HCT116 (cell line): ENCODE measurements at places on chromosomes 2 and 18. TPM values are rescaled to one million over a fixed set of nuclear protein-coding genes. Genes with fewer than 3 reads are reported as not detected.

DNA sequence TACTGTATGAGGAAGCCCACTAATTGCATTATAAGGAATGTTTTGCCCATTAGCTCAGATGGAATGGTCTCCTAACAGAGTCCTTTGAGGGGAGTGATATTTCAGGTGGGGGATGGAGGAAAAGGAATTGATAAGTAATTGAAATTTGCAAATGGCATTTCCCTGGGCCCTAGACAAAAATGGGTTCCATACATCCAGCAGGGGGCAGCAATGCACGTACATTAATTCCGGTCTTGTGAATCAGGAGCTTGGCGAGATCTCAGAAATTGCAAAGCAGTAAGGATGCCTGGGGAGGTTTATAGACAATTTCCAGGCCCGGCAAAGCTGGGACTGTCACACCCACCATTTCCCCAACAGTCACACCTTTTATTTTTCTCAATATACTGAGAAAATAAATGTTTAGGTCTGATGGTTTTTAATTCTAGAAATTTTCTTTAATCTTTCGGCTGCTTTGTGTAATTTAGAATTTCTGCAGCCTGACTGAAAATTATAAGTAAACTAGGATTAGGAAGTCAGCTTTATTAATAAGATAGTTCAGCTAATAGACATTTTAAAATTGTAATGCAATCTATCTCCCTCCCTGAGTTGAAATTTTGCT is 122.8 kb downstream of the LYPD1 start:
- no peaks in the 10 kb centered on the region for H3K27me3 ChIP-seq
- DNase-seq: peak; percentile 36
- no peaks in the 10 kb centered on the region for H3K4me1 ChIP-seq
- no peak overlapping the region for H3K27ac ChIP-seq

- H3K4me3 ChIP-seq: no peak overlapping the region
- no peaks in the 10 kb centered on the region for H3K36me3 ChIP-seq
- no peak overlapping the region for H3K27ac ChIP-seq
- no peak for DNase-seq
- H3K4me1 ChIP-seq: peaks cover 11% of the 10 kb centered on the region
Observed at GRCh38 chr18:23857756-23858155, 156.8 kb upstream of the TTC39C start.

- no peak overlapping the region for H3K4me3 ChIP-seq
- no peaks in the 10 kb centered on the region for H3K4me1 ChIP-seq
- no peak overlapping the region for H3K27ac ChIP-seq
- H3K27me3 ChIP-seq: no peaks in the 10 kb centered on the region
- no peak for DNase-seq
Observed at GRCh38 chr2:188416367-188416766, 124.7 kb downstream of the GULP1 start.

DNA sequence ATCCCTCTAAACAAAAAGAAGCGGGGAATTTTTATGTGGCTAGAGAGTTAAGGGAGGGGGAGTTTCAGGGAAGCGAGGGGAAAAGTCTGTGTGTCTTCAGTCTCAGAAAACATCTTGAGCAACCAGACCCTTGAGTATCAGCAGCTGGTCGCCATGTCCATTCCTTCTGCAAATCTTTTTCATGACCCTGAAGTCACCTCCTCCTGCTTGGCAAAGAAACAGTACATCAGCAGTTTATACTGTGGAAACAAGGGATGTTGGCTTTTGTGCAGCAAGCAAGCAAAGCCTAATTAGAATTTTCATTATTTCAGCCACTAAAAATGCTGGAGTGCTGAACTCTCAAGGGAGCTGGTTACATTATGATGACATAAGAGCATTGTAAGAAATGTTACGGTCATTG is 187.4 kb upstream of the SLC8A1 start:
- H3K27ac ChIP-seq: no peak overlapping the region
- no peaks in the 10 kb centered on the region for H3K36me3 ChIP-seq
- H3K27me3 ChIP-seq: peaks cover 6% of the 10 kb centered on the region; the same call in 1 of the 2 replicates
- no peak for DNase-seq

DNA sequence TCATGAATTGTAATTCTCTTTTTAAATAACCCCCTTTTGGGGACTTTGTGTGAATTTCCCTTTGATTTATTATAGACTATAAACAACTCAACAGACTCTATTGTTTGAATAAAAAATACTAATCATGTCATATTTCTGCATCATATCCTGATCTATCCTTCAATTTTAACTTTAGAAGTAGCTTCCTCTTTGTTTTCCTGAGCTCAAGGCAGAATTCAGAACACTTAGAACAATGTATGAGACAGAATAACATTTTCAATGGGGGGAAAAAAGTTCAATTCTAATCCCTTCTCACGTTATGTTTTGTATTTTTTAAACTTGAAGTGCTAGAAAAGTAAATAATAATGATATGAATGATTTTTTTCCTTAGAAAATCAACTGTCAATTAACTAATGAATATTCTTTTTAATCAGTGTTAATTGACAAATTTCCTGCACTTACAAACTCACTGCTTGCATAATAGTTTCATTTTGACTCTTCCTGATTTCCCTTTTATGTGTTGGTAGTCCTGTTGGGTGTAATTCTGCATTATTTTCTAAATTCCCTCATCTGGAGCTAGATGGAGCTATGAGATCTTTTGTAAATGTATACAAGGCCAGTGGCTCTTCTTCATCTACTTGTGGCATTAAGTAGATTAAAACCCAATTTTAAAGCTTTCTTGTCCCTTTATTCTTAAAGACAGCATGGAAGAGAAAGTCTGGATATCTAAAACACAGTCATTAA is 326.1 kb downstream of the PARD3B start:
- H3K4me1 ChIP-seq: no peaks in the 10 kb centered on the region
- no peaks in the 10 kb centered on the region for H3K36me3 ChIP-seq
- H3K4me3 ChIP-seq: no peak overlapping the region
- DNase-seq: no peak
- H3K27me3 ChIP-seq: no peaks in the 10 kb centered on the region

DNA sequence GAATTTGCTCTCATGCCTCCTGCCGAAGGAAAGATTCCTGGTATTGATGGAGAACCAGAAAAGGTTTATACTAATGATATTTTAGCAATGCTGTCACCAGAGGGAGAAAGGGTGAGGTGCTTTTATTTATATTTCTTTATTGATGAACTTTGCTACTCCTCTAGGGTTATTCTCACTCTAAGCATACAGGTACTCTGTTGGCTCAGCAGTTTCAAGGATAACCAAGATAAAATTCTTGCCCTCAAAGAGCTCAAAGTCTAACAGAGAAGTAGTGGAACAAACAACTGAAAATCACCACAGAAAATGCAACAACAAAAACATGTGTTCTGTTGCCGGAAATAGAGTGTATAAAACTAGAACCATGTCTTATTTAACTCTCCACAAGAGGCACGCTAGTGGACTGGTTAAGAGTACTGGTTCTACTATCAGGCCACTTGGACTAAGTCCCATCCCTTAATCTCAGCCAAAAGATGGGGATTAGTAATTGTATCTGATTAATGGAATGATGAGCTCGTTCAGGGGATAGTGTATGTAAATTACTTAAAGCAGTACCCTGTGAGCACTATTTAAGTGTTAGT is 103.6 kb downstream of the DNAH6 start:
- no peak overlapping the region for H3K4me3 ChIP-seq
- H3K27ac ChIP-seq: no peak overlapping the region
- DNase-seq: no peak

DNA sequence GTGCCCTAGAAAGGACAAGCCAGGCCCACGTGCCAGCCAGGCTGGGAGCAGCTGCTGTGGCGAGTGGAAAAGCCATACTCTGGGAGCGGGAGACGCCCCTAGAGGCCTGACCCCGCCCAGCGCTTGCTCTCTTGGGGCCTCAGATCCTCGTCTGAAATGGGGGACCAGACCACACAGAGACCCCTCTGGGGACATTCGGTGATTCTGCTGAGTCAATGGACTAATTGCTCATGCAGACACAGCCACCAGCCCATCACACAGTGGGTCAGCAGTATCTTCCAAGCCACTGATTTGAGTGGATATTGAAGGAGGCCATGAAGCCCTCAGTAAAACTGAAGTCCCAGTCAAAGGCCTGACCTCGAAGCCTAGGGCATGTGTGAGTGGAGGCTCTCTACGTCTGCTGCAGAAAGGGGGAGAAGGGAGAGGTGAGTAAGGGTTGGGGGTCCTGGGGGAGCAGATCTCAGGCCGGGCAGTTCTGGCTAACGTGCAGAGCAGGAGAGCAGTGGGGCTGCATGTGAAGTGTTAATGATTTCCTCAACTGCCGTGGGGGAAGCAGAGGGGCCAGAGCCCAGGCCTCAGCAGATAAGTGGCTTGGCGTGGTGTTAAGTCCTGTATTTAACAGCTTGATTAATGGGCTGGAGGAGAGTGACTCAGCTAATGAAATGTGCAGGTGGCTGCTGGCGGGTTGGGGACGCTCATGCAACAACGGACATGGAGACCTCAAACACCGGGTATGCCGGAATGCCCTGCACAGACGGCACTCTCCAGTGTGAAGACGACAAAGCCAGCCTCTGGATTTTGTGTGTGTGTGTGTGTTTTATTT is 104.4 kb upstream of the TWIST2 start:
- DNase-seq: no peak
- H3K36me3 ChIP-seq: no peaks in the 10 kb centered on the region
- H3K4me3 ChIP-seq: no peak overlapping the region
- no peak overlapping the region for H3K27ac ChIP-seq

GRCh38 chr2:96839293-96839874 is 4.4 kb downstream of the ANKRD23 start:
- no peaks in the 10 kb centered on the region for H3K27me3 ChIP-seq
- no peak overlapping the region for H3K4me3 ChIP-seq
- H3K4me1 ChIP-seq: no peaks in the 10 kb centered on the region

DNA sequence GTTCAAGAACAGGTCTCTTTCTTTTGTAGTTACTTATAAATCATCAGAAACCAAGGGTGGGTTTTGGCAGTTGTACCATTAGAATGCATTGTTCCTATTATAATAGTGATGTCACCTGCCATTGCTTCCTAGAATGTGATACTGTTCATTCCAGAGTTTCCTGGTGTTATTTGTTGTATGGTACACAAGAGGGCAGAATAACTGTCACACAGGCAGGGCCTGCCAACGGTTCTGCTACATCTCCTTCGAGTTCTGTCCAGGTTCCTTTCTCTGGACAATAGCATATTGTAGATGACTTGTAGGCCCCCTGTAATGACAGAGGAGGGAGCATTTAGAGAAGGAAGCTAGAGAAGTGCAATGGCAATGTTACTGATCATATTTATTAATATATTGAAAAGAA is 98.3 kb downstream of the KLHL14 start:
- no peak overlapping the region for H3K4me3 ChIP-seq
- no peaks in the 10 kb centered on the region for H3K36me3 ChIP-seq
- H3K27ac ChIP-seq: no peak overlapping the region
- H3K27me3 ChIP-seq: peaks cover 33% of the 10 kb centered on the region; the same call in 1 of the 2 replicates
- H3K4me1 ChIP-seq: no peaks in the 10 kb centered on the region
- DNase-seq: no peak

- H3K27me3 ChIP-seq: no peaks in the 10 kb centered on the region
- H3K4me3 ChIP-seq: no peak overlapping the region
- H3K4me1 ChIP-seq: no peaks in the 10 kb centered on the region
- DNase-seq: no peak
Observed at GRCh38 chr18:45413180-45413836, 202.0 kb upstream of the SLC14A2 start.

DNA sequence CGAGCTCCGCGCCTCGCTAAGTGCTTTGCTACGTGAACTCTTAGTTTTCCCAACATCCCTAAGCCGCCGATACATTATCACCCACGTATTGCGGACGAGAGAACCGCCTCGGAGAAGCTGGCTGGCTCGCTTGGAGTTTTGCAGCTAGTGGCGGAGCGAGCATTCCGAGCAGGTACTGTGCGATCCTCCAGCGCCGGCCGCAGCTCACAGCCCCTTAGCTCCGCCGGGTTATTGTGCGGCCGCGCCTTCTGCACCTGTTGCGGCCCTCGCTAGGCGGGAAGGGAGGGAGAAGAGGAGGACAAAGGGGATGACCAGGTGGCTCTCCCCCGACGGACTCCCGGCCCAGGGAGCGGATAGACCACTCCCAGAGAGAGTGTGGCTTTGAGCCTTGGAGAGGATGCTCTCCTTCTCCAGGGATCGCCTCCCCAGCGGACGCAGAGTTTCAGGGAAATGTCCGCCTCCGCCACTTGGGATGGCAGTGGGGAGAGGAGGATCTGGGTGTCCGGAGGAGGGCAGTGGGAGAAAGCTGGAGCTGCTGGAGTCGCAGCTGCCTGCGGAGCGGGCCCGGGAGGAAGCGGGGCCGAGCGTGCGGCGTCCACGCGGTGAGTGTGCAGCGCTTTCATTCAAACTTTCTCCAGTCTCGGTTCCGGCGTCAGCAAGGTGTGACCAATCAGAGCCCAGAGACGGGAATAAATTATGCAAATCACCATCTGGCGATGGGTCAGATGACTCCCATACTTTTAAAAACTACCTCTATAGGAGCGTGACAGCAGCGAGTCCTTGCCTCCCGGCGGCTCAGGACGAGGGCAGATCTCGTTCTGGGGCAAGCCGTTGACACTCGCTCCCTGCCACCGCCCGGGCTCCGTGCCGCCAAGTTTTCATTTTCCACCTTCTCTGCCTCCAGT is at the start of gene LIPG:
Gene LIPG, plus strand, starts transcription at position 769 of the 905 bp plus-strand sequence. CDS start 252 bp downstream, outside the sequence.
- H3K4me1 ChIP-seq: peaks cover 21% of the 10 kb centered on the region
- peaks cover 4% of the 10 kb centered on the region; the same call in 1 of the 2 replicates for H3K27me3 ChIP-seq
- no peaks in the 10 kb centered on the region for H3K36me3 ChIP-seq
- peak within 1 kb of the TSS; percentile 28 for H3K4me3 ChIP-seq

GRCh38 chr2:60357996-60358395 is 195.5 kb downstream of the BCL11A start:
- H3K4me1 ChIP-seq: no peaks in the 10 kb centered on the region
- DNase-seq: no peak
- peaks cover 11% of the 10 kb centered on the region for H3K27me3 ChIP-seq
- no peak overlapping the region for H3K27ac ChIP-seq
- H3K36me3 ChIP-seq: no peaks in the 10 kb centered on the region

GRCh38 chr2:202411097-202411496 is 35.0 kb downstream of the BMPR2 start:
- no peaks in the 10 kb centered on the region for H3K27me3 ChIP-seq
- no peak overlapping the region for H3K4me3 ChIP-seq
- DNase-seq: no peak
- H3K36me3 ChIP-seq: no peaks in the 10 kb centered on the region
- H3K4me1 ChIP-seq: peaks cover 13% of the 10 kb centered on the region
- no peak overlapping the region for H3K27ac ChIP-seq

DNA sequence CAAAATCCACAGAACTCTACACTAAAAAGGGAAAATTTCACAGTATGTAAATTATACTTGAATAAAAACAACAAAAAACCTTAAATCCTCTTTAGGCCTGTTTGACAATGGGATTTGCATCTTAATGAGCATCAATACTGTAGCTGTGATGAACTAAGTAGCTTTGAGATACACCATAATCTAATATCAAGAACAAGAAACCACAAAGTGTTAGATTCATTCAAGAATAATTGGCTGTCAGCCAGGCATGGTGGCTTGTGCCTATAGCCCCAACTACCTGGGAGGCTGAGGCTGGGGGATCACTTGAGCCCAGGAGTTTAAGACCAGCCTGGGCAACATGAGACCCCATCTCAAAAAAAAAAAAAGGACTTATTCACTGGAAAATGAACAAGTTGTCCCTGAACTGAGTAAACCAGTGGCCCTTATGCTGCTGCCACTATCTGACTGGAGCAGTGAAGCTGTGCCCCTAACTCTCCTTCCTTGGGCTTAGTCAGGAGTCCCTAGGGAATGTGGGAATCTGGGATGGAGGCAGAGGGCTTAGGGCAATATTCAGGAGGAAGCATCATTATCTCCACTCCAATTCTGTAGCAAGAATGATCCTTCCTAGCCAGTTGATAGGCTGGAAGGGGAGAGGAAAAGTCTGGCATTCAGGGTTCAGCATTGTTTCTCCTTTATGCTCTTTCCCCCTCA is 88.5 kb downstream of the PRKCE start:
- no peaks in the 10 kb centered on the region for H3K4me1 ChIP-seq
- DNase-seq: no peak

The PPP1R7 gene
- total RNA-seq: 45.4 TPM

The TTN gene
- 0.05 TPM for total RNA-seq

The DGUOK gene
- total RNA-seq: 100 TPM

The IL1R1 gene
- 5.3 TPM for total RNA-seq
